Activated CD4-positive, alpha-beta T cell treated with anti-CD3 and anti-CD28 coated beads, Interleukin-2, amount 50 U/mL, for 4 hours (primary cell): ENCODE measurements at places on chromosomes 16 and 17.

GRCh38 chr17:21242026-21242697 is 11.0 kb downstream of the NATD1 start:
- no peak for DNase-seq

DNA sequence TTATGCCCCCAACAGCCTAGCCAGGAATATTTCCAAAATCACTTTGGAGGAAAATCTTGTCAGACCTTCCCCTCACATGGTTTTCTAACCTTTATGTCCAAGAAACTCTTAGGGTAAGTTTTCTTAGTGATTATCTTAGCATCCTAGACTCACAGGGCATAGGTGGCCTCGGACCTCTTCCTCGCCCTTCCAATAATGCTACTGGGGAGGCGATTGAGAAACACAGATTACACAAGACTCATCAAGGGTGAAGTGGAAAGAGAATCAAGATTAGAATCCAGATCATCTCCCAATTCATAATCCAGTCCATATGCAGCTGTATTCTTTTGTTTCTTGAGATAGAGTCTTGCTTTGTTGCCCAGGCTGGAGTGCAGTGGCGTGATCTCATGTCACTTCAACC is 358.4 kb upstream of the CDH5 start:
- no peak for DNase-seq

GRCh38 chr17:17776889-17777288 is 59.9 kb downstream of the SREBF1 start:
- no peak for DNase-seq

GRCh38 chr17:40555296-40556190 is 9.7 kb downstream of the CCR7 start:
- no peak for DNase-seq

DNA sequence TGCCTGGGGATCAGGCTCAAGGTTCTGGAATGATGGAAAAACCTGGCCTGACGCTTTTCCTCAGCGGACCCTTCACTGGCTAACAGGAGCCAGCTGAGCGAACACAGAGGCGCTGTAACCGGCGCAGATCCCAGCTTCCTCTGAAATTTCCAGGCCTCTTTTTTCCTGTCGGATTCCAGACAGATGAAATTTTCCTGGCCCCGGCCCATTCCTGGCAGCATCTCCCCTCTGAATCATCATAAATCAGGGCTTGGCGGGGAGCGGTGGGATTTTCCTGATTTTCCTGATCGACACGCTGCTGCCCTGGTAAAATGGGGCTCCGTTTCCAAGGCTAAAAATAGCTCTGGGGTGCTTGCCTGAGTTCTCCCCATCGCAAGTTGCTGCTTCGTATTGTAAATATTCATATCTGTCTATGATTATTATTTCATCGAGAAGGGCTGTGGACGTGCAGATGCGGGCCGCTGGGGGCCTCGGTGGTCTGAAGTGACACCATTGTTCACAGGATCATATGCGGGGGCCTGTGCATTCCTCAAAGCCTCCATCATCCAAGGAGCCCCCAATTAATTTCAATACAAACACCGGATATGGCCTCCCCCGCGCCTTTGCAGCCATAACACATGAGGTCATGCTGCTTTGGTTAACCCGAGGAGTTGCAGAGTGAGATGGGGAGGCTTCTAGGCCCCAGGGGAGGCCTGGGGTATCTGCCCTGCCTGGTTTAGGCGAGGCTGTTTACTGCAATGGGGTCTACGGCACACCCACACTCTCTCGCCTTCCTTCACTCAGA is 45.8 kb upstream of the ETV4 start:
- DNase-seq: no peak
